Caki2 (cell line): ENCODE measurements at places on chromosomes 7 and 10. TPM values are rescaled to one million over a fixed set of nuclear protein-coding genes. Genes with fewer than 3 reads are reported as not detected.

Gene ARHGAP21
- 18.7 and 29.5 TPM in 2 replicates for total RNA-seq

Gene MRPS33
- total RNA-seq: 60.0 and 72.5 TPM in 2 replicates

Gene CRPPA
- total RNA-seq: 1.2 and 2.0 TPM in 2 replicates

Gene ANKRD2
- 15.6 and 19.4 TPM in 2 replicates for total RNA-seq

Gene CPA4
- 11.6 and 23.1 TPM in 2 replicates for total RNA-seq

Gene COBL
- 0.35 and 1.3 TPM in 2 replicates for total RNA-seq

Gene PRRT4
- 0.91 TPM in 1 of 2 replicates, not detected in the other for total RNA-seq

Gene GPER1
- 2.5 and 7.7 TPM in 2 replicates for total RNA-seq

Gene ZNF804B
- total RNA-seq: not detected in 2 replicates

Gene TRPV6
- not detected in 2 replicates for total RNA-seq

Gene SLC39A12
- not detected in 2 replicates for total RNA-seq

Gene PHYHIPL
- 2.2 TPM in 1 of 2 replicates, not detected in the other for total RNA-seq

Gene RBM20
- 7.2 and 7.7 TPM in 2 replicates for total RNA-seq

Gene ZPBP
- not detected in 2 replicates for total RNA-seq

Gene LEP
- not detected in 2 replicates for total RNA-seq
